Fibroblast of skin of right quadriceps (primary cell): ENCODE measurements at places on chromosomes 1 and 21.

GRCh38 chr1:91725989-91726721 is 159.8 kb downstream of the TGFBR3 start:
- peak; percentile 85 for DNase-seq

- peak; percentile 34 for DNase-seq
These were observed 18.3 kb downstream of the KIRREL1 start for GRCh38 chr1:158011714-158012113.

- no peak for DNase-seq
These were observed 41.6 kb downstream of the TNNT2 start for GRCh38 chr1:201335901-201336300.

- no peak for DNase-seq
These were observed 31.0 kb upstream of the TGFBR3 start for GRCh38 chr1:91916811-91917460.

DNA sequence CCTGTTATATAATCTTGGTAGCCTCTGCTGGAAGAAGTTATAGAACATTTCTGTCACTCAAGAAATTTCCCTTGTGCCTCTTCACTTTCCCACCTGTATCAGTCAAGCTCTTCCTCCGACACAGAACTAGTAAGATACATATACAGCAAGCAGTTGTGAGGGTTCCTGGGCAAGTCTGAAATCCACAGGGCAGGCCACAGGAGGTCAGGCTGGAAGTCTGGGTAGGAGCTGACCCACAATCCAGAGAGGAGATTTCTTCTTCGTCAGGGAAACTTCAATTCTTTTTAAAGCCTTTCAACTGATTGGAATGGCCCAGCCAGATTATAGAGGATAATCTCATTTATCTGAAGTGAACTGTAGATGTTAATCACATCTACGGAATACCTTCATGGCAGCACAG is 96.4 kb upstream of the FMN2 start:
- no peak for DNase-seq
